CD4-positive, alpha-beta T cell treated with Interleukin-6 at 100 ng/mL for 8 hours (primary cell): ENCODE measurements at places on chromosomes 2 and 18.

GRCh38 chr2:208049006-208049405 is 23.7 kb upstream of the PLEKHM3 start:
- no peak for DNase-seq

- DNase-seq, result no peak
Measured at GRCh38 chr2:238846378-238846627, 1.6 kb upstream of the TWIST2 start.

DNA sequence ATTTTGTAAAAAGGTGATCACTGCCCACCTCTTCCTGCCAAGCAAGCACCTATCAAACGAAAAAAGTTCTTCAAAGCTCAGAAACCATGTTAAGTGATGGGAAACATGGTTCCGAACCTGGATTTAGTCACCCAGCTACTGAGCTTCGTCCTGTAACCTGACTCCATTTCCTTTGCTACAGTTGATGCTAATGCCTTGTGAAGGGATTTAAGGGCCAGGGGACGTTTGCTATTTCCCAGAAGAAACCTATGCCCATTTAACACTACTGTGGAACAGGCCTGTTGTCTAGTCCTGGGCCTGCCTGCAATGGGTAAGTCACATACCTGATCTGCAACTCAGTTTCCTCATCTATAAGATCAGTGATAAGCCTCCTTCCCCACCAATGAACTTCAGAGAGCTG is 14.8 kb downstream of the SERPINE2 start:
- DNase-seq, result no peak

DNA sequence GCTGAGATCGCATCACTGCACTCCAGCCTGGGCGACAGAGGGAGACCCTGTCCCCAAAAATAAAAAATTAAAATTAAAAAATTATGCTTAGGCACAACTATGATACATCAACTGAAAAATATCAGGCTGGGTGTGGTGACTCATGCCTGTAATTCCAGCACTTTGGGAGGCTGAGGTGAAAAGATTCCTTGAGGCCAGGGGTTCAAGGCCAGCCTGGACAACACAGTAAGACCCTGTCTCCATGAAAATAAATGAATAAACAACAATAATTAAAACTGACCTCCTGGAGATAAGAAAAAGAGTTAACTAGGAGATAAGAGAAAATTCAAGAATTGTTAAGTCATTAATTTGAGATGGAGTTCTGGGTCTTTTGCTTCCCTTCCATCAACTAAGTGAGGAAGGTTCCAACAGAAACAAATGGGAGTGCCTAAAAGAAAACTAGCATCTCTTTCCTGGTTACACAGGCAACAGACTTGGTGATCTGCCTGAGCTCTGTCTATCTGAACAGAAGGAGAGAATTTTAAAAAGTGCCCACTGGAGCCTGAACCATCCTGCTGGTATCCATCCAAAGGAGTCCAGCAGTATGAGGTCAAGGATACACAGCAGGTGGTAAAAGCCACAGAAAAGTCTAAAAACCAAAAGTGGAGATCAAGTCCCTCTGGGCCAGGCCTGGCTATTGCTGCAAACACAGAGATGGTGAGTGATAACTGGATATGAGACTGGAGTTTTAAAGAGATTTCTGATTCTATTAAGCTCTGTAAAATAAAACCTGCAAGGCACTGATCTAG is 8.8 kb downstream of the PPM1G start:
- no peak for DNase-seq

DNA sequence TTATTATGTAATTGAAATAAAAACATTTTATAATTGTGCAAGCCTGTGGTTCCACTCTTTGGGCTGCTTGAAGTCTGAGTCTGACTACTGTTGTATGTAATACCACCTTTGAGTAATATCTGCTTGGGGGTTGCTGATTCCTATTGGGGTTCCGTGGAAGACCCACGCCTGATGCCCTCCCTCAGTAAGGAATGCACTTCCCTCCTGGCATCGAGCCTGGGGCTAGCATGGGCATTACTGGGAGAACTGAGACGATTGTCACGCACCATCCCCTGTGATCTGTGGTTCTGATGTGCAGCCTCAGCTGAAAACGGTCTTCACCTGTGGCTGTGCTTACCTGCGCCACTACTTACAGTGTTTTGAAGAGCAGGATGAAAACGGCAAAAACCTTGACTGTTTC is 32.7 kb upstream of the RBM44 start:
- no peak for DNase-seq

DNA sequence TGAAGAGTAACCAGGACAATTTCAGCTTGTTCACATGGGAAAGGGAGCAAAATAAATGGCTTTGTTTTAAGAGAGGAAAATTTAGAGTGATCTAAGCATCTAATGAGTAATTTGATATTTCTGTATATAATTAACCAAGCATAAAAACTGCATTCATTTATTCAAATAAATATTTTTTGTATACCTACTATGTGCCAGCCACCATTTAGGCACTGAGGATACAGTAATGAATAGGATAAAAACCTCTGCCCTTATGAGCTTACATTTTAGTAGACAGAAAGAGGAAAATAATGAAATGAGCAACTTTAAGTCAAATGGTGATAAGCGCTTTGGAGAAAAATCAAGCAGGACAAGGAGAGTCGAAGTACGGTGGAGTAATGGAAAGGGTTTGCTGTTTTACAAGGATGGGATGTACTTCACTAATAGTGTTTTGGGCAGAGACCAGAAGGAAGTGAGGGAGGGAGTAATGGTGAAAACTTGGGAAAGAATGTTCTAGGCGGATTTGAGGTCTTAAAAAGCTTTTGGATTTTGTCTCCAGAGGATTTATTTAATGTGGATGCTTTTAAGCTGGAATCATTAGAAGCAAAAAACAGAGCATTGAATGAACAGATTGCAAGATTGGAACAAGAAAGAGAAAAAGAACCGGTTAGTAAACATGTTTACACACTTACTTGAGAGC is 17.4 kb downstream of the NDC80 start:
- DNase-seq, result no peak

DNA sequence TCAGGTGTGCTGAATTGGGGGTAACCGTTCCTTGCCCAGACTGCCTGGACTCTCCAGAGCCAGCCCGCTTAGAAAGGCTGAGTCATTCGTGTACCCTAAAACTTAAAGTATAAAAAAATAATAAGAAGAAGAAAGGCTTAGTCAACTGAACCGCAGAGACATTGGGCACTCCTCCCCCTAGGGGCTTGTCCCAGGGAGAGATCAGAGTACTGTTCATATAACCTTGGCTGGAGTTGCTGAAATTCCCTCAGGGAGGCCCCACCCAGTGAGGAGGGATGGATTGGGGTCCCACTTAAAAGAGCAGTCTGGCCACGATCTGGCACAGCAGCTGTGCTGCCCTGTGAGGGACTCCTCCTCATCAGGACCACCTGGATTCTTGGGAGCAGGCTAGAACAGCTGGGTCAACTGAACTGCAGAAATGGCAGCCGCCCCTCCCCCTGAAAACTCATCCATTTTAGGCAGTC is 37.2 kb downstream of the ANKRD12 start:
- no peak for DNase-seq
